GM12892 (cell line): ENCODE measurements at places on chromosomes 6 and 20.

DNA sequence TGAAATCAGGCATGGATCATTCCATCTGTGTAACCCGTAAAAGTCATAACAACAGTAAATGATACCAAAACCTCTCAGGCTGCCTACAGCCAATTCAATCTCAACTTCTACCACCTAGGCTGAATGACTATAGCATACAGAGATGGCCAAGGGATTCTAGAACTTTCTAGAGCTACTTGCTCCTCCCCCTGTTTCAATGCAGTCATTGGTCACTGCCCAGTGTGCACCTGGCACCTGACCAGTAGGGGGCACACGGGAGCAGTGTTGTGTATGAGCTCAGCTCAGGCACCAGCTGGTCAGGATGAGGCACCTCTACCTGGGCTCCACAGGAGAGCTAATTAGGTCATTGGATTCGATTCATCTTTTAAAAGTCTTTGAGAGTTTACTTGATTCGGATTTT is 86.2 kb downstream of the PLEKHG1 start:
- DNase-seq: peak; percentile 31

- no peak for DNase-seq
These were observed 202.5 kb upstream of the ASCC3 start for GRCh38 chr6:101083533-101084175.

- no peak for DNase-seq
These were observed 89.9 kb downstream of the YTHDF1 start for GRCh38 chr20:63125838-63126601.

DNA sequence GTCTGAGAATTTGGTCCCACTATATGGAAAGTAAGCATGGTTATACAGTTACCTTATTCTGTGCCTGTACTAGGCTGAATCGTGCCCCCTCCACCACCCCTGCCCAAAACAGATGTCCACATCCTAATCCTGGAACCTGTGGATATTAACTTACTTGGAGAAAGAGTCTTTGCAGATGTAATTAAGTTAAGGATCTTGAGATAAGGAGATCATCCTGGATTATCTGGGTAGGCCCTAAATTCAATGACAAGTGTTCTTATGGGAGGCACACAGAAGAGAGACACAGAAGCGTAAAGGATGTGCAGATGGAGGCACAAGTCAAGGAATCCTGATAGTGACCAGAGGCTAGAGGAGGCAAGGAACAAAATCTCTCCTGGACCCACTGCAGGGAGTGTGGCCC is 116.7 kb upstream of the MAN1A1 start:
- DNase-seq: no peak

- no peak for DNase-seq
These were observed 891 bp upstream of the POU3F2 start for GRCh38 chr6:98833307-98834059.

GRCh38 chr6:18330548-18331081 is 56.5 kb upstream of the RNF144B start:
- no peak for DNase-seq

GRCh38 chr6:10310330-10310653 is 104.6 kb downstream of the TFAP2A start:
- DNase-seq: no peak

GRCh38 chr20:17610566-17611289 is 40.9 kb downstream of the DSTN start:
- DNase-seq: no peak

GRCh38 chr6:151885234-151885633 is 77.8 kb downstream of the ESR1 start:
- no peak for DNase-seq

GRCh38 chr20:10388597-10388996 is 45.4 kb downstream of the MKKS start:
- no peak for DNase-seq

DNA sequence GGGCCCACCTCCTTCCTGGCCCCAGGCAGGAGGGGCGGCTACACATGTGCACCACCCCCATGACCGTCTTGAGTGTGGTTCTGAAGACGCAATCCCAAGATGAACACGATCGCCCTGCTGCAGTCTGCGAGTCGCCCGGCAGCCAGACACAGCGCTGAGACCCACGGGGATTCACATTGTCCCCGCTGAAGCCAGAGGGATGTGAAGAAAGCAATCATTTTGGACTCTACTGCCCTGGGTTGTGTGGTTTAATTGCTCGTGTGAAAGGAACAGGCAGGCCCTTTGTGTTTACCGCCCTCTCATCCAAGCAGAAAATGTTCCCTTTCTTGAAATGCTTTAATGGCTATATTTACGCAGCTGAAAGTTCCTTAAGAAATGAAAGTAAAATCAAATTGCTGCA is 279.5 kb downstream of the TAF4 start:
- no peak for DNase-seq
